NCI-H526 (cell line): ENCODE measurements at places on chromosomes 13 and 19.

- DNase-seq, result peak; percentile 2
Measured at GRCh38 chr19:14632286-14632685, 42.4 kb downstream of the ADGRE3 start.

DNA sequence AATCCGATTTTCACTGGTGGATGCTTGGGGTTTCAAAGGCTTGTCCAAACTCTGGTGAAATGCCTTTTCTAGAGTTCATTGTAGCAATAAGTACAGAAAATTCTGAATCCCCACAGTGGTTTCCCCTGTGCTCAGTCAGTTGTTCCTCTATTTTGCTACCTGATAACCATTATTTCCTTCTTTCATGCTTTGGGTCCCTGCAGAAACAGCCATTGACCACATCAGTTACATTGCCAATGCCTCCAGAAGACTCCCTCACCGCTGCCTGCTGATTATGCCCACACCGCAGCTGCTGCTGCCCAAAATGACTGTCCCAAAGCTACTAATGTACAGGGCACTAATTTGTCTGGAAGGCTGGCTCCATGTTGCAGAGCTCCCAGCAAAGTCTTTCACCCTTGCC is 517.3 kb downstream of the KLF12 start:
- DNase-seq, result no peak

- DNase-seq, result no peak
Measured at GRCh38 chr13:114149774-114150740, 17.6 kb upstream of the RASA3 start.

DNA sequence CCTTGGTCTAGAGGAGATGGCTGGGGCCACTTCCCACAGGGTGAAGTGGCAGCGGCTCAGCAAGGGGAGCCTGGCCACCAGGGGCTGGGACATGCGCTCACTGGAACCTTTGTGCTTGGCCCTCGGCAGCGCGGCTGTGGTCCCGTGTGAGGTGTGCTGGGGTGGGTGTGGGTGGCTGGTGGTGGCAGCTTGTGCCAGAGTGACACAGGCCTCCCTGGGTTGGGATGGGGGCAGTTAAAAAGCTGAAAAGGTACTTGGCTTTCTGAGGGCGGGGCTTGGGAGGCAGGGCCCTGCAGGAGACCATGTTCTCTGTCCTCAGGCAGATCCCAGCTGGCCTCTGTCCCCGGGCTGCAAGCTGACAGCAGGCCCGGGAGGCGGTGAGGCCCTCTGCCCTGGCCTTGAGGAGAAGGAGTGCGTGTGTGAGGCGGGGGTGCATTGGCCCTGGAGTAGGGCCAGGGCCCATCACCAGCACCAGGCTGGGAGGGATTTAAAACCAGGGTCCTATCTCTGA is 17.3 kb downstream of the MPND start:
- DNase-seq, result no peak

DNA sequence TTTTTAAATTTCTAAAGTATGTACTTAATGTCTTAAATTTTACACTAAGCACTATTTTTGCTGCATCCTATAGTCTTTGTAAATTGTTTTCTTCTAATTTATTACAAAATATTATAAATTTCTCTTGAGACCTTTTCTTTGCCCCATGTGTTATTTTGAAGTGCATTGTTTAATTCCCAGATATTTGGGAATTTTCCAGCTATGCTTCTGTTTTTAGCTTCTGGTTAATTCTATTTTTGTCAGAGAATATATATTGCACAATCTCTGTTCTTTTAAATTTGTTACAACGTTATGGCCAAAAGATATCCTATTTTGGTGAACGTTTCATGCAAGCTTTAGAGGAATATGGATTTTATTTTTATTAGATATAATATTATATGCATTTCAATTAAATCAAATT is 917.4 kb upstream of the MIR17HG start:
- DNase-seq, result no peak

GRCh38 chr19:3721131-3721886 is 13.1 kb downstream of the TJP3 start:
- DNase-seq, result peak; percentile 68

GRCh38 chr19:6402837-6403608 is 10.1 kb upstream of the GTF2F1 start:
- no peak for DNase-seq

DNA sequence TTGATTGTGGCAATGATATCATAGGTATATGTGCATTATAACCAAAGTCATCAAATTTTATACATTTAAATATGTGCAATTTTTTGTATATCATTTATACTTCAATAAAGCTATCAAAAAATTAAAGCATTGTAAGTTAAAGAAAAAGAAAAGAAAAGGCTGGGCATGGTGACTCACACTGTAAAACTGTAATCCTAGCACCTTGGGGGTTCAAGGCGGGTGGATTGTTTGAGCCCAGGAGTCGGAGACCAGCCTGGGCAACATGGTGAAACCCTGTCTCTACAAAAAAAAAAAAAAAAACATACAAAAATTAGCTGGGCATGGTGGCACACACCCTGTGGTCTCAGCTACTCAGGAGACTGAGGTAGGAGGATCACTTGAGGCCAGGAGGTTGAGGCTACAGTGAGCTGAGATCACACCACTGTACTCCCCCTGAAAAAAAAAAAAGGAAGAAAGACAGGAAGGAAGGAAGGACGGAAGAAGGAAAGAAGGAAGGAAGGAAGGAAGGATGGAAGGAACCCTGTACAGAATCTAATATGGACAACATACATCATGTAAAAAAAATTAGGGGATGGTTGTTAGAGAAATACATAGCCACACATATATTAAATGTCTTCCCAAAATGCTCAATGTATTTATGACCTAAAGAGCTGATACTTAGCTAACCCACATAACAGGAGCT is 21.7 kb upstream of the SLC25A30 start:
- DNase-seq, result no peak

- DNase-seq, result peak; percentile 32
Measured at GRCh38 chr19:16628984-16629691, 1.1 kb upstream of the MED26 start.

GRCh38 chr13:113624235-113624587 is 33.8 kb downstream of the ATP4B start:
- no peak for DNase-seq

DNA sequence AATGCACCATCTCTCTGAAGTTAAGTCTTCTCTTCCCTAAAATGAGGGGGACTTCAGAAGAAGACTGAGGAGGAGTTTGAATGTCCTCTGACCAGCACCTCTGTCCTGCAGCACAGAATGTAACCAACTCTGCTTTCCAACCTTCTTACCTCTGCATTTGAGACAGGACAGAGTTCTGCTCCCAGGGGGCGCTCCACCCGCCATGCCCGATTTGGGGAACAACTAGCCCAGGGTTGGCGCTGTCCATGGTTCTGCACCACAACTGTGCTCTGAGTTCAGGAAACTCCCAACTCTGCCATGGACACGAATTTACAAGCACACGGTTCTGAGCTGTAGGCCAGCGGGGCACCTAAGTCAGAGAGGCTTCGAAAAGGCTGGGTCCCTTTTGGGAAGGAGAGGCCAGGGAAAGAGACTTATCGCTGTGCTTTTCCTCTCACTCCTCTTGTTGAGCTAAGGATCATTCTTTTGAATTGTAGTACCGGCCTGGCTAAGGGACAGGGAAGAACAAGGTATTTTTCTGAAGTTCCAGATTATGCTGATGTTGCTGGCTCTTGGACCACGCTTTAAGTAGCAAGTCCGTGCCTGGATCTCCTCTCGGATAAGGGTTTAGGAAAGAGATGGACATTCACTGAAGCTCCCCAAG is 22.2 kb downstream of the SIGLEC5 start:
- peak; percentile 44 for DNase-seq

DNA sequence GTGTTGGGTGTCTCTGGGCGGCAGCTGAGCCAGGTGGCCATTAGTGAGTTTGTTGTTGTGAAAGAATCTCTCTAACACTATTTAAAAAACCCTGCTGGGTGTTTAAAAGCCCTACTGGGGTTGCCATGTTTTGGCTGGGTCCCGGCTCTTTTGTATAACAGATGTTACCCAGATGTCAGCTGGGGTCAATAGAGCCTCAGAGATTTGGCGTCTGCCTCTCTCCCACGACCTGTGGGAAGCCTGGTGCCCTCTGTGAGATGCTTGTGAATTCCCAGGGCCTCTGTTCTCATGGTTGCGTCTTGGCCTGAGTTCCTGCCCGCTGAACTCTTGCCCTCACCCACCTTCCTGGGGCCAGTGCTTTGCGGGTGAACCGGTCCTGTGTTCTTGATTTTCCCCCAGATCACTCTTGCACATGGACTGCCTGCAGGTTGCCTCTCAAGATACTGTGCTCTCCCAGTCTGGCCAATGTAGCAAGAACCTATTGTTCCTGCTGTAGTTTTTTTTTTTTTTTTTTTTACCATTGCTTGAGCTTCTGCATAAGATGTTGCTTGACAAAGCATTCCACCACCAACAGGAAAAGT is 9.5 kb downstream of the NFILZ start:
- DNase-seq, result no peak

- no peak for DNase-seq
Measured at GRCh38 chr13:44191103-44191502, 182.5 kb upstream of the SERP2 start.

DNA sequence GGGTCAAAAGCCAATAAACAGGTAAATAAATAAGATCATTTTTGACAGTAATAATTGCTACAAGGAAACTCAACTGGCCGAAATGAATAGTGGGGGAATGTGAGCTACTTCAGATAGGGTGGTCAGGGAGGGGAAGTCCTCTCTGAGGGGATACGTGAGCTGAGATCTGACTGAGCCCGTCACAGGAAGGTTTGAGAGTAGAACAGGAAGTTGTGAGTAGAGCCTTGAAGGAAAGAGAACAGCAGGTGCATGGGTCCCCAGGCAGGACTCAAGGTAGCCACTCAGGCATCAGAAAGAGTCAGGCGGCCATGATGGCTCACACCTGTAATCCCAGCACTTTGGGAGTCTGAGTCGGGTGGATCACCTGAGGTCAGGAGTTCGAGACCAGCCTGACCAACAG is 6.3 kb downstream of the IRGQ start:
- DNase-seq, result no peak

DNA sequence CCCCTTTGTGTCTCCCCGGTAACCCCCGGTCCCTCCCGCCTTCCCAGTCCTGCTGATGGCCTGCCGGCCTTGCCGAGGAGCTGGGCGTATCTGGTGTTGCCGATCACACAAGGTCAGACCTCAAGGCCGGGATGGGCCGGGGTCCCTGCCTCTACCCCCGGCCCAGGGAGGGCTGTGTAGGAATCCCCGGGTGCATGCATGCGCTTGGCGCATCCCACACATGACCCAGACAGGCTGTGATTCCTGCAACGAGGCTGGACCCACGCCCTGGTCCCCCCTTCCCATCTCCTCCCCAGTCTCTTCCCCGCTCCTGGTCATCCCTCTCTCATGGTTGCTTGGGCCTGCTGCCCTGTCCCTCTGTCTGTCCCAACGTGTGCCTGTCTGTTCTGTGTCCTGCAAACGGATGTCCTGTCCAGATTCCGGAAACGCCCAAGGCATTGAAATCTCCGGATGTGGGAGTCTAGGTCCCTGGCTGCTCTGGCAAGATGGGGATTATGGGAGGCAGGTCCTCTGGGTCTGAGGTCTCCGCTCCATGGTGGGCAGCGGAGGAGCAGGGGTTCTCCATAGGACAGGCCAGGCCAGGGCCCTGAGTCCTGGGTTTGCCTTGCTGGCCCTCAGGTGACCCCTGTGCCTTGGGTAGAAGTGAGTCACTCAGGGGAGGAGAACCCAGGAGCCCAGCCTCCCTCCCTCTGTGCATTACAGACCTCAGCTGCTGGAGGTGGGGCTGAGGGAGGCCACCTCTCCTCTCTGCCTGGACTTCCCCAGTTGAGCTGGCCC is 1.6 kb downstream of the PKN1 start:
- peak; percentile 23 for DNase-seq

DNA sequence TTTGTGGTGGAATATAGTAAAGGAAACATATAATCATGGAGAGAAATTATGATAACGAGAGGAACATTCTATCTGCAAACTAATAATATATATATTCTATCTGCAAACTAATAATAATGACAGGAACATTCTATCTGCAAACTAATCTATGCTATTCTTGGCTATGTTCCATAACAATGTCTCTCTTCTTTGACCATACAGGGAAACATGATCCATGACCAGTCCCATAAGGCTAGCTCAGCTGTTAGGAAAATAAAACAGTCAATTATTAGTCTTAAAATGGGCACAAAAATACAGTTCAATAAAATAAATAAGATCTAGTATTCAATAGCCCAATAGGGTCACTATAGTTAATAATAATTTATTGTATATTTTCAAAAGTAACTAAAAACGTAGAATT is 707.8 kb upstream of the PCDH20 start:
- no peak for DNase-seq

DNA sequence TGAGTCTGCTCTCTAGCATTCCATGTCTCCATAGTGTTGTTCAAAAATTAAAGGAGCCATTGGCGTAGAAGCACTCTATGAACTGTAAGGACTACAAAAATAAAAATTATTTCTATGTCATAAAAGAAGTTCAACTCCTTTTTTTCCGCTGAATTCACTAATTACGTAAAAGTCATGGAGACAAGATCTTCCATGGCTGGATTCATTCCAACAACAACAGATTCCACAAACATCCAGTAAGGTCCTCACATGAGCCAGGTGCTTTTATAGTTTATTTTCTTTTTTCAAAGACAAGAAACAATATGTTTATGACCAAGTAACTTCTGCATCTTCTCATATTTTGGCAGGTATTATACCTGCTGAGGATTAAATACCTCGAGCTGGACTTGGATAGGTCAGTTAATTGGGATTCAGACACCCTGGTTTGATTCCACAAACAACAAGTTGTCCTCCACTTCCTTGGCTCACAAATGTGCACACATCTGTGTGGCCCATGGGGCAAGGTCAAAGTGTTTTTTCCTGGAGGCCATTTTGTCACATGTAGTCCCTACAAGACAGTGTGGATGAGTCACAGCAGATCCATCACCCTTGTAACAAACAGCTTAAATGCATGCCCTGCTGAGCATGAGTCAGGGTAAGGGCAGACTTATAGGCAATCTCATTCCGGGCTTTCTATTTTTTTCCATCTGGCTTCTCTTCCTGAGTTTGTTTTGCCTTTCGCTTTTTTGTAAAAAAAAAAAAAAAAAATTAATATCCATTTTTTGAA is 475.6 kb downstream of the COG6 start:
- no peak for DNase-seq

DNA sequence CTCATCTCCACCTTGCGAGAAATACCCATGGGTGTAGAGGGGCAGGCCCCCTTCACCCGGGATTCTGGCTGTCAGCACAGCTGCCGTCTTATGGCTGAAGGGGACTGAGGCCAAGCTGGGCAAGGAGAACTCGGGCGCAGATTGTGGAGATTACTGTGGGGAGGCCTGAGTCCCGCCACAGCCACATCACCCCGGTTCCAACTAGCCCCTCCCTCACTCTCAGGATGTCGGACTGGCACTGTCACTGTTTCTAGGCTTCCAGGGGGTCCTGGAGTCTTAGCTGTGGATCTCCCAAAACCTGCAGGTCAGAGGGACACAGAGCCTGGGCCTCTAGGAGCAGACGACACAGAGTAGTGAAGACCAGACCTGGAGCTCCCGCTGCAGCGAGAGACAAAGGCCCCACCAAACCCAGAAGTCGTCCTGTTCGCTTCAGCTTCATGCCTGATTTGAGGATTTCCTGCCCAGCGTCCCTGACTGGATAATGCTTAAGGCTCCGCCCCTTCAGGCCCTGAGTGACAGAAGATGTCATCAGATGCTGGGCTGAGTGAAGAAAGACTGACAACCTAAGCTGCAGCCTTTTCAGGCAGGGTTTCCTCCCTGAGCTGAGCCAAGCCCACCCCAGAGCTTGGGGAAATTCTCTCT is 55.8 kb downstream of the ZNF93 start:
- DNase-seq, result no peak
